ENCODE measurements at places on chromosomes 11 and 22.

- DNase-seq, result no peak
These were observed 9.7 kb upstream of the LRRC55 start for GRCh38 chr11:57172031-57172430.

DNA sequence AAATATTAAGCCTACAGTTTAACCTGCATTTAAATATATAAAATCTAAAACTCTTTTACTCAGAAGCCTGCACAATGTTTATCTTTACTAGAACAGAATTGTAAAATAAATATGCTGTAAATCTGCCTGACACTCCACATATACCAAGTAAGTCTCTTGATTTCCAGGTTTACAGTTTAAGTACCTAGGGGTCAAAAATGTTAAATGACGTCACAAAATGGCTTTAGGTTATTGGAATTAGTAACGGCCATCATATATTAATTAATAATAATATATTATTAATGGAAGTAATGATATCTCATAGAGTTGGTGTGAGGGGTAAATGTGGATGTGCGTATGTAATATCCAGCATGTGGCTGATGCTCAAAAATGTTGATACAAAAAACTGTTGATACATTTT, 114.8 kb upstream of the ANO5 start:
- DNase-seq, result no peak

DNA sequence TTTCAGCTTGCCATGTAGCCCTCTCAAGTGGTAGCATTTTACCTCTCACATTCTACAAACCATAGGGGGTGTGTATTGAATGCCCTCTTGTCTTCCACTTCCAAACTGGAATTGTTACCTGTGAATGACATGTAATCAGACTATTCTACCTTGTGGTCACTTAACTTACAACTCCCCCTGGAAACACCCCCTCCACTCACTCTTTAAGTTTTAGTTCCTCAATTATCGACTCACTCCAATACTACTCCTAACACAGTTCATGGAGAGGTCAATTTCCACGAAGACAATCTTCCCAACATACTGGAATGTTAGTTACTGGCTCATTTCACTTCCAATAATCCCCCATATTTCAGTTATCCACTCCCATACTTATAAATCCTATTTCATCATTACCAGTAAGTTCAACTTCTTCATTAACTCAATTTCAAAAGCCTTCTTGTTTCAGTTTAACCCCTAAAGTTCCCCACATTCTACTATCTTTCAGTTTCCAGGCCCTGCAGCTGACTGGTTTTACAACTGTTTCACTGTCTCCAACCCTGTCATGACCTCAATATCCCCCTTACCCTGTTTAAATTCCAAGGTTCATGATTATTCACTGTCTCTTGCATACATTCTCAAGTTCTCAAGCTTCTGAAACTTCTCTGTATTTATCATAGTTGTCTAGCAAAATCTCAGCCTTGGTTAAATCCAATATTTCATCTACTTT, 92.5 kb downstream of the C11orf87 start:
- DNase-seq, result no peak

- no peak for DNase-seq
These were observed 28.5 kb downstream of the P4HA3 start for GRCh38 chr11:74282914-74283371.

Data from DMS79 (cell line).